ENCODE measurements at places on chromosomes 4 and X.

DNA sequence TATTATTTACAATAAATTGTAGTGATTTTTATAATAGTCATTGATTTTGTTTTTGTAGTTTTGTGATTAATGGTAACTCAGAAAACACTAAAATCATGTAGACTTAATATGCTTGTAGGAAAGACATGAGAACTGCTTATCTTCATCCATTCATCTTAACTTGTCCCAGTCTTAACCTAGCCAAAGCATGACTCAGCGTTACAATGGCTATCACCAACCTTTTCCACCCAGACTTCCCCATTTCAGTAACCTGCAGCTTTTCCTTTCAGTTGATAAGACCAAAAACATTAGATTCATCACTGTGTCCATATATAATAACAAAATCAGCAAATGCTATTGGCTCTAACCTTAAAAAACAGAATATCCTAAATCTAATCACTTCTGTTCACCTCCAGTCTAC lies 106.2 kb upstream of the KLF8 start:
- DNase-seq: no peak

DNA sequence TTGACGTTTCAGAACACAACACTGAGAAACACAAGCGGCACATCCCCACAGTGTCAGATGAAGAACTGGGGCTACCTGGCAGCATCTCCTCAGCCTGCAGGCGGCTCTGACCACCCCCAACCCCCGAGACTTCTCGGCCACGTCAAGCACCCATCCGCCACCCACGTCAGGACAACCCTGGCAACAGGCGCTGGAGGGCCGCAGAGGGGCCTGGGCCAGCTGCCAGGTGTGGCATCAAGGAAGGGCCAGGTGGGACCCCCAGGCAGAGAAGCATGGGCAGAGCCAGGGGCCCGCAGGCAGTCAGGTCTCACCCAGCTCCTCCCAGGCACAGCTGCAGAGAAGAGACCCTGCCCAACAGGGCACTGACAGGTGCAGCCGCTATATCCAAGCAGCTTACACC lies 22.3 kb downstream of the GAK start:
- no peak for DNase-seq

DNA sequence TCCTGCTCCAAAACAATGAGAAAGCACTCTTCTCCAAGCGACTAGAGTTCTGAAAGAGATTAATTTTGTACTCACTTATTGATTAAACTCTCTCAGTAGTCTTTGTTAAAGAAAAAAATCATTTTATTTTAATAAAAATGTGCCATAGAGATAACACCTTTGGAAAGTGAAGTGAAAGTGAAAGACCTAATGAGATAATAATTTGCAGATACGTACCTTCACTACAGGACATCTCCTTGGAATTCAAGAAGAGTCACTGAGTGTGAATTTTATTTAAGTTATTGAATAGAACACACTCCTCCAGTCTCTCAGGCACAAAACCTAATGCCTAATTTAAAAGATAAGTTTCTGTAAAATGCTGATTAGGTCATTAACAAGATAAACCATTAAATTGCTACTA lies 1070.6 kb upstream of the GRID2 start:
- no peak for DNase-seq

DNA sequence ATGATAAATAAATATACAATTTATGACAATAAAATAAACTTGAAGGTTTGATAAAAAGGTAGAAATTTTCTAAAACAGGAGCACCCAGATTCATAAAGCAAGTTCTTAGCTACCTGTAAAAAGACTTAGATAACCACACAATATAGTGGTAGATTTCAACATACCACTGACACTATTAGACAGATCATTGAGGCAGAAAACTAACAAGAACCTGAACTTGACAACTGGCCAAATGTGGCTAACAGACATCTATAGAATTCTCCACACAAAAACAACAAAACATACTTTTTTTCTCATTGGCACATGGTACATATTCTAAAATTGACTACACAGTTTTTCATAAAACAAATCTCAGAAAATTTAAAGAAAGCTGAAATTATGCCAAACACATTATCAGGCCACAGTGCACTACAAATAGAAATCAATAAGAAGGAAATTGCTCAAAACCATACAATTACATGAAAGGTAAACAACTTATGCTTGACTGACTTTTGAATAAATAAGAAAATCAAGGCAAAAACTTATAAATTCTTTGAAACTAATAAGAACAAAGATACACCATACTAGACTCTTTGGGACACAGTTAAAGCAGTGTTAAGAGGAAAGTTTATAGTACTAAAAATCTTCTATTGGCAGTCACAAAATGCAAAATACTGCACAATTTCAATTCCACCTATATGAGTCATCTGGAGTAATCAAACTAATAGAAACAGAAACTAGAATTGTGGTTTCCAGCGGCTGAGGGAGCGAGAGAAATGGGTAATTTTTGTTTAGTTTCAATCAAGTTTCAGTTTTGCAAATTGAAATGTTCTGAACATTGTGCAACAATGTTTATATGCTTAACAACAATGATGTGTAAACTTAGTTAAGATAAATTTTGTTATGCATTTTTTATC lies 925.6 kb downstream of the SH3BGRL start:
- no peak for DNase-seq

- DNase-seq: no peak
Measured at GRCh38 chrX:7253565-7253964, 105.6 kb upstream of the PUDP start.

DNA sequence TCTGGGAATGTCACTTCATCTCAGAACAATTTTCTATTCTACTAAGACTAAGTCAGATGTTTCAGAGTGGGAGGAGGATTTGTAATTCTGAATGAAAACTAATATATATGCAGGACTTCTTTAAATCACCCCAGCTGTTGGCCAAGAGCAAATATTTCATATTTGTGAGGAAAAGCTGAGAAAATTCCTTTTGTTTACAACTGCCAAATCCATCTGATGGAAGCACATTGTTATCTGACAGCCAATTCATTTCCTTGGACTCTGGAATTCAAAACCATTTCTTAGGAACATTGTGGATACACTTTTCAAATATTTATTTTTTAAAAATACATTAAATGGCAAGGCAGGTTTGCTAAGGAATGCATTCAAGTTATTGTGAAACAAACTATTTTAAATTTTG lies 8.0 kb downstream of the SLIT2 start:
- no peak for DNase-seq

DNA sequence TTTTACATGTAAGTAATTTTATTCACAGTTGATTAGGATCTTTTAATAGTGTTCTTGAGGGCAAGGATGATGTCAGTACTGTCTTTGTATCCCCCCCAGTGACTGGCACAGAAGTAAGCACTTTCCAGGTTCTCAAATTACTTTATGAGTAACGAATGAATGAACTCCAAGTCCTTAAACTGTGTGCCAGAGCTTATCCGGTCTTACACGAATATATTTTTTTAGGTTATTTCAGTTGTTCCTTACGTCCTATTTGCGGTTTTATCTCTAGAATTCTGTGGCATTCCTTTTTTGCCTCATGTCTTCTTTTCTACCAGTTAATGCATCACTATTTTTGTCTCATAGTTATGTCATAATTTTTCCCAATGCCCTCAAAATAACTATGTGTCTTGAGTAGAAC lies 106.9 kb upstream of the MID1IP1 start:
- DNase-seq: no peak

GRCh38 chr4:140252141-140252741 lies 98.3 kb upstream of the MAML3 start:
- DNase-seq: no peak

GRCh38 chrX:7088968-7089615 lies 58.4 kb upstream of the STS start:
- DNase-seq: peak; percentile 22

- no peak for DNase-seq
Measured at GRCh38 chrX:85108165-85108564, 104.5 kb downstream of the APOOL start.

DNA sequence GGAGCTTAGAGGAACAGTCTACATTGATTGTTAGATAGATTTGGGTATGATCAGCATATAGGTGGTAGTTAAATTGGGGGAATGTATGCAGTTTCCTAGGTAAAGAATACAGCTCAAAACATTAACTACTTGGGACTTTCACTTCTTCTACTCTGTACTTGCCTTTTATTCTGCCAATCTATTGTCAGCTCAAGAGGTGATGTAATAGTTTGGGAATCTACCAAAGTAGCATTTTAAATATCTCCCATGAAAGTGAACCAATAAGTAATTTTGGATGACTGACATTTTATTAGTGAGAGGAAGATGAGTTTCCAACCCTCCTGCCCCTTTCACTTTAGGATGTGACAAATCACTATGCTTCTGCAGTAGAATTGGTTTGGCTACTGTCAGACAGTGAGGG lies 43.4 kb downstream of the NUDT6 start:
- DNase-seq: no peak

GRCh38 chrX:1111601-1112300 lies 100.7 kb downstream of the CRLF2 start:
- no peak for DNase-seq

DNA sequence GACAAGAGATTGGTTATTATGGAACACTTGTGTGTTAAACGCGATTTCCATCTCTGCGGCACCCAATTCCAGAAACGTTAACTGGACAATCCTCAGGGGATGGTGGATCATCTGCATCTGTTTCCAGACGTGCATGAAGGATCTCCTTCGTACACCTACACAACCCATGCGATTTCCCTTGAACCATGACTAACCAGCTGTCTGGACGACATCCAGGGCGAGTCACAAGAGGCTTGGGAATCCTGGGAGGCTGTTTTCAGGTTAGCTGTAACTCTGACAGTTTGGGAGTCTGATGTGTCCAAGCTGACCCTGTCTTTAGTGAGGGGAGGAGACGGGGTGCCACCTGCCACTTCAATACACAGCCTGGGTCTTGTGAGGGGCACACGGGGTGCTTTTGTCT lies 84.5 kb downstream of the GATB start:
- no peak for DNase-seq

- no peak for DNase-seq
Measured at GRCh38 chr4:3283483-3283882, 9.3 kb upstream of the RGS12 start.

- no peak for DNase-seq
Measured at GRCh38 chrX:1507511-1508463, 29.2 kb downstream of the P2RY8 start.

DNA sequence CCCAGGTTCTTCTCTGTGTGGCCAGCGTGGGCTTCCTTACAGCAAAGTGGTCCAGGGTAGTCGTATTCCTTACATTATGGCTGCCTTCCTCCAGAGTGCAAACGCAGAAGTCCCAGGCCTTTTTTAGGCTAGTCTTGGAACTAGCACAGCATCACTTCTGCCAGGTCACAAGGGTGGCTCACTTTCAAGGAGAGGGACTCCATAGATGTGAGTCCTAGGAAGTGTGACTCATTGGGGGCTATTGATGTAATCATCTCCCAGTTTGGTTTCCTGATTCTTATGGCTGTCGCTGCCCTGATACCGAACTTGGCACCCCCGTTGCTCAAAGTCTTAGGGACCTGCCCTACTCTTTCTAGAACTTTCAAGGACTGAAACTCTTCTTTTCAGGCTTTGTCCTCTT lies 140.0 kb downstream of the DCK start:
- no peak for DNase-seq

DNA sequence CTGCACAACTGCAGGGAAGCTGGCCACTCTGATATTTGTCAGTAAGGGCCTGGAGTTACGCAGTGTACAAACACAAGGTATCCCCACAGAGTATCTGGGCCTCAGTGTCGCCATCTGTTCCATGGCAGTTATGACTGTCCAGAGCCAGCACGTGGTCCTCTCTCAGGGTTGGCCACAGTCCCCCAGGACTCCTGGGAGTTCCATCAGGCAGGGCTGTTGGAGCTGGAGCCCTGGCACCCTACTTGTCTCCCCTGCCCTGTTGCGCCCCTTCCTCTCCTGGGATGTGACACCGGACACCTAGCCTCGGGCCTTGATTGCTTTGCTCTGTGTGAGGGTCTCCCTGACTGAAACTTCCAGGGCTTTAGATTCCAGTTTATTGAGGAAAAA lies 8.4 kb downstream of the HTRA3 start:
- DNase-seq: no peak

DNA sequence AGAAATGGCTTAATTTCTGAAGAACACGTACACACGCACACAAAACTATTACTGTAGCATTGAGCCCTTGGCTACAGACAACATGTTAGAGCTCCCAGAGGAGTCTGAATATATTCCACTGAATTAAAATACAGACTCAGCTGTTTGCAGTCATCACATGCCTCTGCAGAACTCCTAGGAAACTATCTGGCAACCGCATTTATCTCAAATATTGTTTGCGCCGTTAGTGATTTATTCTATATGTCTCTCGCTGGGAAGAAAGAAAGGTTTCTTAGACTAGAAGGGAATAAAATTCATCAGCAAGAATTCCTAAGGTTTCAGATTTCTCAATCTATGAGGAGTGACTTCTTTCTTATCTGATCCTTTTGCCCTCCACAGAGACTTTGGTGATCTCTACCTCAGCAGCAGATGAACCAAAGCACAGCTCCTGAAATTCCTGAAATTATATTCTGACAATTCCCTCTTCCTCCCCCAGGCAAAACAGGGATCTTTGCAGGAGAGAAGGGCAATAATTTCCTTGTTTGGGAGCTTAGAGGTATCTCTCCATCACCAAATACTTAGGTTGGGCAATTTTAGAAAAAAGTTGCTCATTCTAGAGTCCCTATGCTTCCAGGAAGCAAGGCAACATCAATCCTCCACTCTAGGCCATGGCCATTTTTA lies 199.2 kb downstream of the APBB2 start:
- DNase-seq: no peak

DNA sequence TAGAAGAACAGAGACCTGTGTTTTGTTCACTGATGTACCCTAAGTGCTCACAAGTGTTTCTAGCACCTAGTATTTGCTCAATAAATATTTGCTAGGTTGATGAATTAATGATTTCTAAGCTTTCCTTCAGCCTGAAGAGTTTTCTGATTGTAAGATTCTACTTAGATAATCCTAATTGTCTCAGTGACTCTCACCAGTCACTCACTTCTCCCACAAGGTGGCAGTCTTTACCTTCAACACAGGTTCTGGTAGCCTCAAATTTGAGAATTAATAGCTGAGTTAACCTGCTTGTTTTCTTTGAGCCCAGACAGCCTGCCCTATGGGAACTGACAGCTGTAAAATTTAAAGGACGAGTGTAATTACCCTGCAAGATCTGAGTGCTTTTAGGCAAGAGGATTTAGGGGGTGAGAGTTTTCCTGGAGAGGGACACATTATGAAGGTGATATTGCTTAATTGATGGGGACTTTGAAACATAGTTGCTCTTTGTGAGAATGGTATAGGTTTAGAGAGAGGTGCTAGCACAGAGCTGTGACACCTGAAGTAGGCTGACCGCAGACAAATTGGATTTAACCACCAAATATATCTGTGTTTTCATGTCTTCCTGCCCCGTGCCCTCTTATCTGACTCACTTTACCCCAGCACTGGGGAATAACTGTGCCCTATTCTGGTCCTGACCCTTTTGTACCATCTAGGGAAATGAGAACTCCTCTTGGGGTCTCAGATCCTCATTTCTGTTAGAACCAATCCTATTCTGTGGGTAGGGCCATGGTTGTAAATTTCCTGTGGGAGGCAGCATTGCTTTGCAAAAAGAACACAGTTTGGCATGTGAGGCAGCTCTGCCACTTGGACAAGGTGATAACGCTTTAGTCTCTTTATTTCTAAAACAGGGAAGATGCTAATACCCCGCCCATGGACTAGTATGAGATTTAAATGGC lies 27.7 kb downstream of the CD38 start:
- DNase-seq: no peak
